ENCODE measurements at places on chromosomes 5 and 9. TPM values are rescaled to one million over a fixed set of nuclear protein-coding genes. Genes with fewer than 3 reads are reported as not detected.

- DNase-seq: no peak
Observed at GRCh38 chr5:95655575-95655974, 9.0 kb downstream of the RFESD start.

The BTNL3 gene
- total RNA-seq: not detected

GRCh38 chr5:64634997-64635686 lies 55.2 kb upstream of the SHISAL2B start:
- DNase-seq: no peak

DNA sequence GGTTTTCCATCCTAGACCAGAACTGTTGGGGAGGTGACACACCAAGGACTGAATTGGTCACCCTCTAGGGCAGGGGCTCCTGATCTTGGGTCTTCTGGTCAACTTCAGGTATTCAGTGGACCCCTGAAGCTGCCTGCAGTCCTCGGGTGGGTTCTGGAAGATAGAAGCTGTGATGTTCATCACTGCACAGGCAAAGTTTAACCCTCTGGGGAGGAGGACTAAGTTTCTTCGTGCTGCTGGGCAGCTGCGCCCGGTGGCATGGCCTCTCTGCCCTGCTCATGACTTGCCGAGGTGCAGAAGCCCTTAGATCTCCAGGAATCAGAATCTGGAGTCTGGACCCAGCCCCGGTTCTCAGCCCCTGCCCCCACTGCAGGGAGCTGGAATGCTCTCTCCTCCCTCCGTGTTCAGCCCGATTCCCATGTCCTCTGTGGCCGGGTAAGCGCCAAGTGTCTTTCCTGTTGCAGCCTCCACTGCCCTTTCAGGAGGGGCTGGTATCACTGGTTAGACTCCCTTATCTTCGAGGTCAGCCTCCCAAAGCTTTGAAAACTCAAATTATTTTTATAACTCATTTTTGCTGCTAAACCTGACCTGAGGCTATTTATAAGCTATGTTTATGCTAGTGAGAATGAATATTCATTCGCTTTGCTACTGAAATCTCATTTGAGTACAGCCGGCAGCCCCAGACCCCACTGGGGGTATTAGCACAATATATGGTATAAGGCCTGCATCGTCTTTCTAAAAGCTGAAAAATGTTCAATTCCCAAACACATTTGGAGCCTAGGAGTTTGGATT lies 1.7 kb downstream of the LAMC3 start:
- DNase-seq: no peak

DNA sequence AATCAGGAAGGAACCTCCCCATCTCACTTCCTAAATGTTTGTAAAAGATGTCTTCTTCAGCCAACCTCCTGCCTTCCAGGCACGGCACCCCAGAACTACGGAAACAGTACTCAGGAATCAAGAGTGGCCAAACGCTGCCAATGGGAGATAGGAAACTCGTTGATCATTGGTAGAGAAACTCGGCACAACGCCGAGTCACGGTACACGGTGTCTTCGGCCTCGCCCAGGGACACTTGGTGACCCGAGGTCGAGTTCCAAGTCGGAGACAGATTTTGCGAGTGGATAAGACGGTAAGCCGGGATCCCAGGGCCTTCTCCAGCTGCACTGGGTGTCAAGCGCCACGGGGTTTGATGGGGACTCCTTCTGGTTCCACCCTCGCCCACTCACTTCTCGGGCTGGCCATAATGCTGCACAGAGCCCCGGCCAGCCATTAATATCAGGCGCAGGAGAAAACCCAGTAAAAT lies 343 bp downstream of the KIAA0825 start:
- no peak for DNase-seq

DNA sequence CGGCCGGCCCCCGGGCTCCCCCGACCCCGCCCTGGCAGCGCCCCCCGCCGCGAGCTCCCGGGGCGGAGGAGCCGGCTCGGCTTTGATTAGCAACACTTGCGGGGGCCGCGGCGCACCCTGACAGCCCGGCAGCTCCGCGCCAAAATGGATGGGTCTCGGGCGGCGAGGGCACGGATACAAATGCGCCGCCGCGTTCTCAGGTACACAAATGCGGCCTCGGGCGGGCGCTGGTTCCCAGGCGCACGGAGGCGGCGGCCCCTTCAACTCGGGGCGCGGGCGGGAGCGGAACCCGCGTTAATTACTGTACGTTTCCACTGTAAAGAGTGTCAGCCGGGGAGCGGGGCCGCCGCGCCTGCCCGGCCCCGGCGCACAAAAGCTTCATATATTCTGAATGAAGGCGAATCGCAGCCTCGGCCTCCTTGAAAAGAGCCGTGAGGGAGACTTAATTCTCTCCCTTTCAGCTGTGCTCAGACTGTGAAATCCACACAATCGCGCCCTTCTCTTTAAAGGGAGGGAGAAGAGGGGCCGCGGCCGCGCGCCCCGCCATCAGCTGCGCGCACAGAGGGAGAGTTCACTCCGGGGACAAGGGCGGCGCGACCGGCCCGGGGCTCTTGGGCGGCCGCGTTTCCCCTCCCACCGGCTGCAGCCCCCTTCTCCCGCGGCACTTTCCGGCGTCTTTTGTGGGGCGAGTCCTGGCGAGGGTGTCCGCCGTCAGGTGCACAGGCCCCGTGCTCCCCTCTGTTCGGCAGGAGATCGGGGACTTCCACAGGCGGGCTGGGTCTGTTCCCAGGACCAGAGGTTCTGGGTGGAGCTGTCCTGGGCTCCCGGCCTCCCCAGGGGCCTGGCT lies 27.0 kb downstream of the MSX2 start:
- peak; percentile 72 for DNase-seq

The SV2C gene
- total RNA-seq: 0.24 TPM

GRCh38 chr9:95506428-95506677 lies 10.4 kb downstream of the PTCH1 start:
- DNase-seq: no peak

The TMEM215 gene
- total RNA-seq: 0.67 TPM

DNA sequence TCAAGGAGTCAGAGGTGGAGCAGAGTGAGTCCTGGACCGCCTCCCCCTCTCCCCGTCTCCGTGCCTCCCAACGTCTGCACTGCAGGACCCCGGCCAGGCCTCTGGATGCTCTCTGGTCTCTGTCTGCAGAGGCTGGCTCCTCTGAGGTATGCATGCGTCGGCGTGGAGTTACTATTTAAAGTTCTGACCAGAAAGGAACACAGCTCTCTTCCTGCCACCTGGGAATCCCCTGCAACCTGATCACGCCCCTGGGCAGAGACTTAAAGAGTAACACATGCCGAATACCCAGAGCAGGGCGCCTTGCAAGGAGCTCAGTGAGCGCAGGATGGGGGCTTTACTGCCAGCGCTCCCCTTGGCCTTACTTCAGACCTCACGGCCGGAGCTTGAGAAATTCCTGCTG lies 16.0 kb downstream of the ANXA6 start:
- DNase-seq: no peak

The PRSS3 gene
- not detected for total RNA-seq

The CCL19 gene
- not detected for total RNA-seq
